ENCODE measurements at places on chromosomes 1 and 21.

DNA sequence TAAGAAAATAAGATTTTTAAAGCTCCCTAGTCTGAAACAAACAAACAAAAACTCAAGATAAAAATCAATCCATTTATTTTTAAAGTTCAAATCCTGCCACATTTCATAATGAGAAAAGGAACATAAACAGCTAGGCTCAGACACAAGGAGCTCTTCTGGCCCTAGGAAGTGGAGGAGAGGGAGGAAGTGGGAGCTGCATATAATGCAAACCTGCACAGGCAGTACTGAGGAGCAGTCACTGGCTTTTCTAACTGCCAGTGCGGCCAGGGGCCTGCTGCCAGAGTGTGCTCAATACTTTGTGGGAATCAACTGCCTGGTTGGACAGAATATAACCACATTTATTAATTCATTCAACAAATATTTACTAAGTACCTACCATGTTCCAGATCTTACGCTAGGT lies 139.8 kb upstream of the SPATA6 start:
- no peak for DNase-seq

DNA sequence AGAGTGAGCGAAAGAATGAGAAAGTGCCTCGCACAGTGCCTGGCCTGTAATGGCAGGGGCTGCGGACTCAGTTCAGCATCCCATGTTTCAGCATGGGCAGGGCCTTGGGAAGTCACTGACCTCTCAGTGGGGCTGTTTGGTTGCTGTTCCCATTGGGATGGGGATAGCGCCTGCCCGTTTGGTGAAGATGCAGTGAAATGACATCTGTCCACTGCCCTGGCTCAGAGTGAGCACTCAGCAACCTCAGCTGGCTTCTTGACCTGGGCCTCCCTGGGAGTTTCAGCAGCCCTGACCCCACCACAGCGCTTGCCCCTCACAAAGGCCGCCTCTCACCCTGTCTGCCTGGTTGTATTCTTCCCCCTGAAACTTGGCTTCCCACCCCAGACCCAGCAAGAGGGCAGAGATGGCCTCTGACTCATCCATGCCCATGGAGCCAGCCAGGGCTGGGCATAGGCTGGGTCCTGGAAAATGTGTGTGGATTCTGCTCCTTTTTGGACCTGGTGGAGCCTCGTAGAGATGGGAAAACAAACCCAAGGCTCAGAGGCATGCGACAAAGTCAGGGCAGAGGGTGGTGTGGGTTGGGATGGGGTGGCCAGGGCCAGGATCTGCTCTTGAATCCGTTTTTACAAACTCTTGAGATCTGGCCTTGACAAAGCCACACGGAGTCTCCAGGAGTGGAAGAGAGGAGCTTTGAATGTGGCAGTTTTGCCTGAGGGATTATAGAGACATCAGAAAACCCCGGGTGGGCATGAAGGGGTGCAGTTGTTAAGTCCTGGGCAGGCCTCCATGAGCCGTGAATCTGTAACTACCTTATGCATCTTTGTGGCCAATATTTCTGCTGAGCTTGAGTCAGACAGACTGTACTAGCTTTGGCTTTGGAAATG lies 1.2 kb downstream of the XKR8 start:
- no peak for DNase-seq

DNA sequence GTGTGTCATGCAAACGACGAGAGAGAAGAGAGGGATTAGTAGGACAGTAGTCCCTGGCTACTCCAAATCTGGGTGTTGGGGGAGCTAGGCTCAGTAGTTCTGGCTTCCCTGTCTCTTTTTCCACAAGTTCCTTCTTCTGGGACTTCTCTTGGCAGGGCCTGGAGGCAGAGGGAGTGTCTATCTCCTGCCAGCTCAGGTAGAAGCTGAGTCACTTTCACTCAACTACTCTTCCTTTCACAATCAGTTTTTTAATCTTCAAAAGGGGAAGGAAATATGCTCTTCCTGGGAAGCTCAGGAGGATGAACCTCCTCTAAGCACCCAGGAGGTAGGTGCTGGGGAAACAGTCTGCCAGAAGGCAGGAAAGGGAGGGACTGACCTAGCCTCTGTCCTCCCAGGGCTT lies 35.2 kb upstream of the MAGOH start:
- no peak for DNase-seq

- no peak for DNase-seq
Observed at GRCh38 chr21:31503939-31504338, 155.6 kb upstream of the SOD1 start.

DNA sequence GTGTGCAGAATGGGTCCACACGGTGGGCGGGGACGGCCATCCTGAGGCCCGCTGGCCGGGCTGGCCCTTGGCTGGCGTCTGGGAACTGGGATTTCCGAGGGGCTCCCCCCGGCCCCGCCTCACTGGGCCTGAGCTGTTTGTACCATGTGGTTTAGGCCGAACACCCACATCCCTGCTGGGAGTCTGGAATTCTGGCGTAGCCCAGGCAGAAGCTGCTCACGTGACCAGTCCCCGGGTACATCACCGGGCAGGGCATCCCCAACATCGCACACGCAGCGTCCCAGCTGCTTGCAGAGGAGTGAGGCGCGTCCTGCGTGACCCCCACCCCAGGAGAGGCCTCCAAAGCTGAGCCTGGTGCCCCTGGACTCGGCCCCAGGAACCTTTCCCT lies 2.1 kb downstream of the KRTAP10-7 start:
- no peak for DNase-seq

GRCh38 chr1:207890136-207890738 lies 20.7 kb downstream of the CD34 start:
- no peak for DNase-seq

GRCh38 chr1:245182028-245182427 lies 27.2 kb downstream of the KIF26B start:
- DNase-seq = no peak

DNA sequence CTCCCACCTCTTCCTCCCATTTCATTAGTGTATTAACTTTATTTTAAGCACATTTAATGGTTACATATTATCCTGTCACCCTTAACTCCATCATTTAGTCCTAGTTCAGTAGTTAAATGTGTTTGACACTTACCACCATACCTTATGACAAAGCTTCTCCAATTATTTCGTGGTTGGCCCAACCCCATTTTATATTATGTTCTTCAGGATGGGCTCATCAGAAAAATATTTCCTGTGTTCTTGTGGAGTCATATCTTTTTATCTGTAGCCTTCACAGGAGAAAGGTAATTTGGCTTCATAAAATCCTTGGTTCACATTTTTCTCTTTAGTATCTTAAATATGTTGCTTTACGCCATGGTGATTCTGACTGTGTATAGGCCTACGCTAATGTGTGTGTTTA lies 142.3 kb upstream of the COL6A1 start:
- DNase-seq = no peak

- no peak for DNase-seq
Observed at GRCh38 chr1:192485692-192486436, 89.7 kb upstream of the RGS1 start.

DNA sequence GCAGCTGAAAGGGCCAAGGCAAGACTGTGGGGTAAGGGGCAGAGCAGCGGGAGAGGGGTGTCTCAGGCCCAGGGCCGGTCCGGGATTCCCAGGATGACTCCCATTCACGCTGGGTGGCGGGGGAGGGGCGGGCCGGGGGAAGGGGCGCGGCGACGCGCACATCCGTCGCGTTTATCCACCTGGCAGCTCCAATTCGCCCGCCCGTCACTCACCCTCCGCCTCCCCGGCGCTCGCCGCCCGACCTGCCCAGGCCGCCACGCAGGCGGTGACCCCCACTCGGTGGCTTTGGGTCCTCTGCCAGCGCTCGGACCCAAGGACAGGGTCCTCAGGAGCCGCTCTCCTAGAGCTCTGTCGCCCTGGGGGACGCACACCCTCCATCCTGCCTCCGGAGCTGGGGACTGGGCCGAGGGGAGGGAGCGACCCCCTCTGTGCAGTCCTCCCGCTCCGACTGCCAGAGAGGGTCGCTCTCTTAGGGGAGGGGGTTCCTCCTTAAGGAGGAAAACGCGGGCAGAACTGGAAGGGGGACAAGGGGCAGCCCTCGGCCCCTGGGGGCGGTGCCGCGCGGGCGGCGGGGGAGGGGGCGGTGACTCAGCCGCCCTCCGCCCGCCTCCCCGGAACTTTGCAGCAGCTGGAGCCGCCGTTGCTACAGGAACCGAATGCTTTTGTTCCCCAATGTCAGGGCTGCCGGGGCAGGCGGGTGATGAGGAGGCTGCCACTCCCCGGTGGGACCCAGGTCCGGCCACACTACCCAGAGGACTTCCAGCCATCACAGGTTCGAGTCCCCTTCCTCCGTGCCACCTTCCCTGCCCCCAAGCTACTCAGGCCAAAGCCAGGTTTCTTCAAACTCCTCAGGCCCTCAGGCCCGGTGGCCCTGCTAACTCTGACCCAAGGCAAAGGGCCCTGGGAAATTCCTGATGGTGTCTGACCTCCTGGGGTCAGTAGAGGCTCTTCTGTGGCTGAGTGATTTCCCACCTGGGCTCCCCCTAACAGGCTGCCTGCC lies 3.4 kb downstream of the ADGRB2 start:
- DNase-seq = peak; percentile 71

GRCh38 chr1:77557053-77557452 lies 125.4 kb downstream of the ZZZ3 start:
- no peak for DNase-seq

- DNase-seq = peak; percentile 44
Observed at GRCh38 chr1:1630965-1631781, 800 bp upstream of the MMP23B start.

- no peak for DNase-seq
Observed at GRCh38 chr1:96508233-96508632, 213.4 kb upstream of the PTBP2 start.

DNA sequence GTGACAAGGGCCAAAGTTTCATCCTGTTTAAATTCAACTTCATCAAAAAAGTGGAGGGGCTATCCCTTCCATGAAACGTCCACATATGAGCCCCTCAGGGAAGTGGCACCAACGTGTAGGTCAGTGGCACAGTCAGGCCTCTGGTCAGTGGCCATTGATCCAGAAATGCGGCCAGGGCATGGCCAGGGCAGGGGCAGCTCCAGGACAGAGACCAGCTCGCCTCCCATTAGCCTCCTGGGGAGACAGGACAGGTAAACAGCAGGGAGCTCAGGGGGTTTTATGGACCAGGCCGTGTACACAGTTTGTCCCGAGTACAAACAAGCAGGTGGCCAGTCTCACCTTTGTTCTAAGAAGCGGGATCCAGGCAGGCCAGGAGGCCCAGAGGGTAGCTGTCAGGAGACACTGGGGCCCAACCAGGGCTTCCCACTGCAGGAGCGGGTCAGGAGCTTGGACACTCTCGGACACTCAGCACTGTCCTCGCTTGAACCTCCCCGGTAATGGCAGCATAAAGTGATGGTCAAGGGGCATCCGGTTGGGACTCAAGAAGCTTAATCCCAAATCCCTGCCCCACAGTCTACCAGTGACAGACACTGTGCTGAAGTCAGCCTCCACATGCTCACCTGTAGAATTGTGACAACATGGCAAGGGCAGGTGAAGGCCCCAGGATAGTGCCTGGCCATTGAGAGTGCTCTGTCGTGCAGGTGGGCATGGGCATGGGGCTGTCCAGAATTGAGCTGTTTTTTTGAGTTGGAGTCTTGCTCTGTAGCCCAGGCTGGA lies 144.1 kb upstream of the ERRFI1 start:
- no peak for DNase-seq

- no peak for DNase-seq
Observed at GRCh38 chr1:175376194-175376593, 183.6 kb upstream of the KIAA0040 start.

- no peak for DNase-seq
Observed at GRCh38 chr1:7047866-7048265, 262.6 kb downstream of the CAMTA1 start.

DNA sequence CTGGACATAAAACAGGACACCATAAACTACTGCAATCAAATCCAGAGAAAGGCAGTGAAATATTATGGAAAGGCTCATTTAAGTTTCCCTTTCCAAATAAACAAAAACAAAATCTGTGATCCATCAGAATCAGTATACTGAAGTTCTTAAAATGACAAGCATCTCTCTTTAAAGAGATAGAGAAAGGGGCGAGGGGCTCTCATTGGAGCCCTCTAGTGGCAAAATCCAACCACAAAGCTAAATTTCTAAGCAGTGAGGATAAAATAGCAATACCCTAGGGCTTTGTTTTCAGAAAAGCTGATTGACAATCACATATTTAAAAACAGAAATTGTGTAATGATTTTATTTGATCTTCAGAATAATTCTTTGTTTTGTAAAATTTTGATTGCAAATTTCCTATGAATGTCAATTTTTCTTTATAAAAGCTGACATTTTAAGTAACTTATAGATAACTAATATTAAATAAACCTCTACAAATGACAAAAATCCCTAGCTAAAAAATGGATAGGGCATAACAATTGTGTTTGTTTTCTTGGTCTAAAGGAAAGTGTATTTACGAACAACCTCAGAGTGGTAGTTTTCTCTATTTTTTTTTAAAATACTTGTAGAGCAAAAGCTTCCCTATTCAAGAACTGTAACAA lies 138.2 kb downstream of the COL24A1 start:
- no peak for DNase-seq

DNA sequence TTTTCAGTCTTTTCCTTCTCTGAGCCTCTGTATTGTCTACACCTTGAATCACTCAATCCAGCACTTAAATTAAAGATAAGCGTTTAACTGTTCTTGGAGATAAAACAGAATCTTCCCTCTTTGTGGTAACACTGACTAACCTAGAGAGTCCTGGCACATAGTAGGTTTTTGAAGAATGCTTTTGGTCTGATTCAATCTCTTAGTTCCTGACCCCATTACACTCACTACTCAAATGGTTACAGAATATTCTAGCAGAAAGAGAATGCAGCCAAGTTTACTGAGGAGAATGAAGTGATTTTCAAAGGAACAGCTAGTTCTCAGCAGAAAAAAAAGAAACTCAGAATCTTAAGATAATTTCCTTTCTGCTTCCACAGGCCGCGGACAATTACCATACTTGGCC lies 309.2 kb upstream of the PRMT6 start:
- DNase-seq = no peak

DNA sequence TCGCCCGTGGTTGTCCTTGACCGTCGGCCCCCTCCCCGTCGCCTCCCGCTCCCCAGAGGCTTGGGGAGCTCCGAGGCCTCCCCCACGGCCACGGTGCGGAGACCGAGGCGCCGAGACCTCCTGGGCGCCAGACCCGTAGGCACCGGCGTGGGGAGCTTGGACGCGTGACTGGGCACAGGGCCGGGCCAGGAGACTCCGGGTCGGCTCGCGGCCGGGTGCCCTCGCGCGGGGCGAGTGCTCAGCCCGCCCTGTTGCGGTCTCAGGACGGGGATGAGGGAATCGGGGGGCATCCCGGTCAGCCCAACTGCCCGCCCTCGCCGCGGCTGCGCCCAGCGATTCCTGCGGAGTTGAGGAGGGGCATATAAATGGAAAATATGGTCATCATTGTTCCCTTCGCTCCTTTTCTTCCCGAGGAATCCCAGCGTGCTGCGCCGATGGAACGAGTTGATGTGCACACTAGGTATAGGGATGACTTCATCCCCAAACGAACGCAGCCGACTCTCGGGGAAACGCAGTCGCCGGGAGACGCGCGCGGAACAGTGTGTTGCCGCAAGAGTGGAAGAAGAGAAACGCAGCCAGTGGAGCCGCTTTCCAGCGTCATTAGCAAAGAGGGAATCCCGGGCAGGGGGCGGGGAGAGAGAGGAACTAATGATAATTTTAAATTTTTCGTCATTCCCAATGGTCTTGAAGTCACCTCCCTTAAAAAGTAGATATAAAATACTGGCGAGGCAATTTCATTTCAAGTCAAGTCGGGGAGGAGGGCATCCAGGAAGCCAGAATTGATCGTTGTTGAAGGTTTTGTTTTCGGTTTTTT lies 747 bp upstream of the ENAH start:
- peak; percentile 22 for DNase-seq
